ENCODE measurements at places on chromosomes 4 and X.

DNA sequence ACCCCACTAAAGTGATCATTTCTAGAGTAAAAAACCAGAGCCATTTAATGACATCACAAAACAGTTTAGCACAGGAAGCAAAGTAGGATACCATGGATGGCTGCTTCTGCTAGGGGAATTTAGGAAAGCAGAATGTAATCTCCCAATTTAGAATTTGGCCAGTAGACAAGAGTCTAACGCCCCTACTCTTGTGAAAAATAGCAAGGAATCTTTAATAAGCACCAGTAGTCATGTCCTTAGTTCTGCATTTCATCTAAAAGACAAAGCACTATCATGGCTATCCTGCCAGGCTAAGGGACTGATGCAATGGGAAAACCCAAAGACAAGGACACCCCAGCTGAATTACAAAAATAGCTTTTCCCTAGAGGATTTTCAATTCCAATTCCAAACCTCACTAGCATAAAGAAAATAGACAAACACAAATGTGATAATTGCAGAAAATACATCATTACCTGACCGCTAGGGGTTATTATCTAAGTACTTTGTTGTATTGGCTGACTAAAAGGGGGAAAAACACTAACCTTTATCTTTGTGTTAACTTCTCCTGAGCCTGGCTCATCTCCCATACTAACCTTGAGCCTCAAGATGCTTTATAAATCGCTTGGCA is 2.6 kb upstream of the AMMECR1 start:
- DNase-seq = no peak

GRCh38 chr4:9765091-9765490 is 16.3 kb upstream of the DRD5 start:
- DNase-seq = peak; percentile 59

DNA sequence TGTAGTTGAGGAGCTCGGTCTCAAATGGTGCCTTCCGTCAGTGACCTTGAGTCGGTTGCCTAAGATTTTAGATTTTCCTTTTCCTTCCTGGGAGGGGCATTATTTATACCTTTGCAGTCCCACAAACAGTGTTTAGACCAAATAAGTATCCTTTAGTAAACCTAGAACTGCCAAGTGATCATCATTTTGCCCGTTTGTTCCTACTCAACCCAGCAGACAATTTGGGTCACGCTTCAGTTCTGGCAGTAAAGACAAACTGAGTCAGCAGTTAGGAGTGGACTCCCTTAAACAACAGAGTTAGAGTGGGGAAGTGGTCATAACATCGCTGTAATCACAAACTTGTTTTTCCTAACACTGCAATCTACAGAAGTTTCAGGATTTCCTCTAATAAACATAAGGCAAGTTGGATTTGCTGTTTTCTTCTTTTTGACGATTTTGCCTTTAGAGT is 777 bp upstream of the WDFY3 start:
- DNase-seq = peak; percentile 43

DNA sequence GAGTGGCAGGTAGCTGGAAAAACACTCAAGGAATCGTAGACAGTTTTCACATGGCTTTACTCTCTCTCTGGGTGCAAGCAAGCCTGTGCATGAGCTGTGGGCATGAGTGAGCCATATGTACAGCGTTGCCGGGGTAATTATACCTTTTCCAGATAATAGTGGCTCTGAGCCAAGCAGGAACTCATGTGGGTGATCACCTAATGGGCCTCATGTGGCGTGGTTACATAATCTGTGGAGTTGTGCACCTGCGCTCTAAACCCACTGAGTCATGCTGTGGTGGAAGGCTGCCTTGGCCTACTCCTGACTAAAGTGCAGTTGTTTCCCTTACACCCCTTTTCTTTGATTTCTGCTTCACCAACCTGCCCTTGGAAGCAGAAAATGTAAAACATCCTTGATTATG is 1564.5 kb upstream of the PCDH10 start:
- no peak for DNase-seq

DNA sequence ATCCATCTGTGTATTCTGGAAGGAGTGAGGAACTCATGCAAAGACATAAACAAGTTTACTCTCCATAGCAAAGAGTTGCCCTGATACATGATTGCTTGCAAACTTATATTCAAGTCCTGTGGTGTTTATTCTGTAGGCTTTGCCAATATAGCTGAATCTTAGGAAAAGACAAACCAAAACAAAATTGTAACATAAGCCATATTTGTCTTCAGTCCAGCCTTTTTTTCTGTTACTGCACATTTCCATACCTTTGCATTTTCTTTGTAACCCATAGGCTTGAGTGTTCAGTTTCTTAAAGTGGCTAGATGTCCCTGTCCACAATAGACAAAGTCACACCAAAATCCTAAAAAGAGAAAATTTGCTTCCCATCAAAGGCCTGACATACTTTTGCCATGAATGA is 120.4 kb downstream of the PPARGC1A start:
- no peak for DNase-seq

- DNase-seq = peak; percentile 95
These were observed 51.3 kb upstream of the EXOC1L start for GRCh38 chr4:55768291-55768690.

DNA sequence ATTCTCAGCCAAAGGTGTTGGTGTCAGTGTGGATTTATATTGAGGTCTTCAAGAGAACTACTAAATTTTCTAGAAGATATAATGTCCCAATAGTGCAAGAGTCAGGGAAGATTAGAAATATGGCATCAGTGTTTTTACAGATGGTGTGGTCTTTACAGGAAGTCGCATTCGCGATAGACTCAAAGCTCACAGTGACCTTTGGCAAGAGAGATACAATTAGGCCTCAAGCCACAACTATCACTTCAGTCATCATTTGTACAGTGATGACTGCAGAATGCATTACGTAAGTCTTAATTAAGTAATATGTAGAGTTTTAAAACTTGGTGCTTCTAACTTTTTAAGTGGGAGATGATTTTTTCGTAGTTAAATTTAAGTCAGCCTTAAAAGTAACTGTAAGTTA is 237.2 kb upstream of the FSTL5 start:
- DNase-seq = no peak

DNA sequence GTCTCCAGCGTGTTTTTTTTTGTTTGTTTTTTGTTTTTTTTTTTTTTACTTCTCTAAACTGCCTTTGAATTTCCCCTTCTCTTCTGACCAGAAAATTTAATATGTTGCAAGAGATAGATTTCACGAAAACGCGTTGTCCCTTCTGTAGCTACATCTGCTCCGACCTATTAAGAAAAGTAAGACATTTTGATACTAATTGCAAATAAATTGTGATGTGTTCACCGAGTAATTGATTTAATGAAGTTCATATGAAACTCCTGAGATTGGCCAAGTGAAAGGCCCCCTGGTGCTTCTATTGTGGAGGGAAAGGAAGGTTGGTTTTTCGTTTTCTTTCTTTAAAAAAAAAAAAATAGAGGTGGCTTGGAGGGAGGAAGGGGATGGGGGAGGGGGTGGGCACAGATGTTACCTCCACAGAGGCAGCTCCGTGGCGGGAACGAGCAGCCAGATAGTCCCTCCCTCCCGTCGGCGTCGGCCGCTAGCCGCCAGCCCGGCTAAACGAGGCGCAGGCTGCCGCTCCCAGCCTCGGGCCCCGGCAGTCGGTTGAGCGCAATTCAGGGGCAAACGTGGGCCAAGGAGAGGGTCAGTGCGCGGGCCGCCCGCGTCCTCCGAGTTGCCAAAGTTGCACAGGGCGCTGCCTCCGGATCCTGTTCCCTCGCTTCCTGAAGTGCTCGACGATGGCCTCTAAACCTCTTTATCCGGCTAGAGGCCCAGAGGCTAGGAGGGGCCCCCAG is 139.1 kb upstream of the ZIC3 start:
- DNase-seq = no peak

- DNase-seq = no peak
These were observed 56.8 kb upstream of the PRDX4 start for GRCh38 chrX:23610495-23610894.

GRCh38 chr4:150126201-150126863 is 48.1 kb downstream of the DCLK2 start:
- DNase-seq = peak; percentile 74

DNA sequence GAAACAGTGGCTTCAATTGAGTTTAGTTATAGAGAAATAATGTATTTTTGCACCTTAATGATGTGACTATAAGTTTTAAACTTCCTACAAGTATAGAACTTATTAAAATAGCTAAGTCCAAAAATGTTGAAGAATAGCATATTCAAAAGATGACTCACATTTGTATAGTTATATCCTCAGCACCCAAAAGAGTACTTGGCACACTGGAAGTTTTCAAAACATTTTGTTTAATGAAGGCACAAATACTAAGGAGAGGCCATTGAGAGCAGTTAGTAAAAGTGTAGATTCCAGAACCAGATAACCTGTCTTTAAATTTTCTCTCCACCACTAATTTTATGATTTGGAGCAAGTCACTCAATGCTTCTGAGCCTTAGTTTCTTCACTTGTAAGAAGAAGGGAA is 226.9 kb upstream of the MID1 start:
- no peak for DNase-seq

GRCh38 chrX:69110116-69110530 is 55.1 kb downstream of the PJA1 start:
- DNase-seq = no peak

- DNase-seq = no peak
These were observed 99.4 kb upstream of the ATXN3L start for GRCh38 chrX:13419276-13419675.

DNA sequence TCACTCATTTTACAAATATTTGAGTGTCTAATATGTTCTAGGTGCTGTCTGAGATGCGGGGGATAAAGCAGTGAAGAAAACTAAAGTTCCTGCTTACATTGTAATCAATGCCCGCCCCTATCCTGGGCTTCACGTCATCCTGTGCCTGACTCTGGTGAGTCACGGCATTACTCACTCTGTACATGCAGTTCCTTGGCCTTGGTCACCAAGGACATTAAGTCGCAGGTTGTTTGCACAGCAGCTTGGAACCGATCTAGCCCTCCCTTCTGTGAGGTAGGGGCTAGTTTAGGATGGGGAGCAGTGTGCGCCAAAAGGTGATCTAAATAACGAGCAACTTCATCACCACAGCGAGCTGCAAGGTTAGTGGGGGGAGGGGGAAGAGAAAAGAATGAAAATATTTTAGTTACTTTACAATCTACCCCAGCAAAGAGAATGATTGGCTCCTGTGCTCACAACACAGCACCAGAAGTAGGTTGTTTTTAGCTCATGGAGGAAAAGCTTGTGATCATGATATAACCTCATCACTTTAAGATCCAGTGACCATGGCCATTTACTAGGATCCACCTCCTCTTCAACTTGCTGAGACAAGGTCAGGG is 48.0 kb upstream of the HDAC8 start:
- DNase-seq = peak; percentile 93

DNA sequence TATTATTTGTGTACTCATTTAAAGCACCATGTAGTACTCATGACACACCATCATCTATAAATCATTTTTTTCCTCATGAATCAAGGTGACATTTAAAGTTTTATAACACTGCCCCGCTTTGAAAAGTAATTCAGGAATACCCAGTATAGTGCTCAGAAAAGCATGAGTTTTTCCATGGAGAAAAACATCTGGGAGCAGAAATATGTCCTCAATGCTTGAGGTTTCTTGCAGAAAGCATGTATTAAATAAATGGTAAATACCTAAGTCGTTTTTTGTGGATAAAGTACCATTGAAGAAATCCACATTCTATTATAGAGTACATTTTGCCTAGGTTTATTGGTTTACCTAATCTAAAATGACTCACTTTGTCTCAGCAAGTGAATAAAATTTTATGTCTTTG is 66.2 kb downstream of the UBA6 start:
- DNase-seq = no peak

- no peak for DNase-seq
These were observed 126.0 kb upstream of the CXorf66 start for GRCh38 chrX:140091125-140091886.

DNA sequence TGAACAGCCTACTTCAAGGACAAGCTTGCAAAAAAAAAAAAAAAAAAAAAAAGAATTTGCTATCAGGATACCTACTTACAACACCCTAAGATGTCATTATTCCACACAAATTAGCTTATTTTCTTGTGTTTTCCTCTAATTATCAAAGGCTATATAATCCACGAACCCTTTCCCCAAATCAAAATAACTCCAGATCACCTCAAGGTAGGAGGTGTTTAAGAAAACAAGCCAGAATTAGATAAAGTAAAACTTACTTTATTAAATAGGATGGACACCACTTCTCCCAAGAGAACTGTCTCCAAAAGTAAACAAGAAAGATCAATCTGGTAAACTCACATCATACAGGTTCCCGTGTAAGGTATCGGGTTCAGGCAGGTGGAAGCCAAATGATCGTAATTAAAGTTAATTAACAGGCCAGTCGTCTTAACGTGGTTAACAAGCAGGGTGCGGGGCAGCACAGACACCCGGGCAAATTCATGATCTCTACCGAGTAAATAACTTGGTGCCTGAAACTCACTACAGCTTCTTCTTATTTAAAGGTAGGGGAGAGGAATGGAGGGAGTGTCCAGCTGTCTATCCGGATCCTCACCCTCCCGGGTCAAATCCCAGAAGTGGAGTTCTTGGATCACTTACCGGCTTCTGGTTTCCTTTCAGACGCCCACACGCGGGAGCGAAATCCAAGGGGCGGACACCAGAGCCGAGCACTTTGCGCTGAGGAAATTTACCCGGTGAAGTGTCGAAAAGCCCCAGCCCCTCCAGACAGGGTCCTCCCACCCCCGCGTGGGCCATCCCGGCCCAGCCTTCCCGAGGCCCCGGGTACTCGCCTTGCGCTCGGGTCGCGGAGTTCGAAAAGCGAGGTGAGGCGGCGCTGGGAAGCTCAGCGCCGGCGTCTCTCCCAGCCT is 708 bp downstream of the ARAP2 start:
- DNase-seq = peak; percentile 29

DNA sequence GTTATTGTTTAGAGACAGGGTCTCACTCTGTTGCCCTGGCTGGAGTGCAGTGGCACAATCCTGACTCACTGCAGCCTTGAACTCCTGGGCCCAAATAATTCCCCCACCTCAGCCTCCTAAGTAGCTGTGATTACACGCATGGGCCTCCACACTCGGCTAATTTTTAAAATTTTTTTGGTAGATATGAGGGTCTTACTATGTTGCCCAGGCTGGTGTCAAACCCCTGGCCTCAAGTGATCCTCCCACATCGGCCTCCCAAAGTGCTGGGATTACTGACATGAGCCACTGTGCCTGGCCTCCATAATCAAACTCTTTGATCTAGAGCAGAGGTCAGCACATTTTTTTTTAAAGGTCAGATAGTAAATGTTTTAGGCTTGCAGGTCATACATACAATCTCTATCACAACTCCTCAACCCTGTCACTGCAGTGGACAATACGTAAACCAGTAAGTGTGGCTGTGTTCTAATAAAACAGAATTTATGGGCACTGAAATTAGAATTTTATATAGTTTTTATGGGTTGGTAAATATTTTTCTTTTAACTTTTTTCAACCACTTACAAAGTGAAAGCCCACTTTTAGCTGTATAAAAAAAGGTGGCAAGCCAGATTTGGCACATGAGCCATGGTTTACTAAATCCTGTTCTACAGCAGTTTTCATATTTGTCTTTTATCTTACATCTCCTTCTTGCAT is 105.1 kb upstream of the RAPGEF2 start:
- no peak for DNase-seq

Measured in choroid plexus epithelial cell (primary cell).